ENCODE measurements at places on chromosomes 7 and 10.

GRCh38 chr10:96264938-96265337 lies 6.4 kb downstream of the BLNK start:
- no peak for DNase-seq

DNA sequence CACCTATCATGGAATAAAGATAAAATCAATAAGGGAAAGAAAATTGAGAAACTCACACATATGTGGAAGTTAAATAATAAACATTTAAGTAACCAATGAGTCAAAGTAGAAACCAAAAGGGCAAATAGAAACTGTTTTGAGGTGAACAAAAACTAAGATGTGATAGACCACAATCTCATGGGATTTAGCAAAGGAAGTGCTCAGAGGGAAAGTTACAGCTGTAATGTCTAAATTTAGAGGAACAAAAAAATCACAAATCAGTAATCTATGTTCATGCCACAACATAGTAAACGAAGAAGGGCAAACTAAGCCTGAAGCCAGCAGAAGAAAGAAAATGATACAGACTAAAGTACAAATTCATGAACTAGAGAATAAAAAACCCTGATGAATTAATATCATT lies 16.3 kb downstream of the CYP3A4 start:
- no peak for DNase-seq

- DNase-seq: no peak
Measured at GRCh38 chr7:27875061-27875460, 135.1 kb downstream of the TAX1BP1 start.

DNA sequence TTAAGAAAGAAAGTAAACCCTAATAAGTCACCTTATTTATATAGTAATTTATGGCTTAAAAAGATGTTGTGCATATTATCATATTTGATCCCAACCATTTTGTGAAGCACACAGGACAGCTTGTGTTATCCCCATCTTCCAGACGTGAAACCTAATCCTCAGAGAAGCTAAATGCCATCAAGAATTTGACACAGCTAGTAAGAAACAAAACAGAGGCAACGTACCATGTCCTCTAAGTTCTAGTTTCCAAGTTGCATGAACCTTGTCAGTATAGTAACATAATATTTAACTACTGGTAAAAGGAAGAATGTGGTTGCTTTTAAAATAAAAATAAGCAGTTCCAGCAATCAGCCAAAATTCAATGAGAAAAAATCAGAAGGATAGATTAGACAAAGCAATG lies 41.5 kb downstream of the PTN start:
- no peak for DNase-seq

DNA sequence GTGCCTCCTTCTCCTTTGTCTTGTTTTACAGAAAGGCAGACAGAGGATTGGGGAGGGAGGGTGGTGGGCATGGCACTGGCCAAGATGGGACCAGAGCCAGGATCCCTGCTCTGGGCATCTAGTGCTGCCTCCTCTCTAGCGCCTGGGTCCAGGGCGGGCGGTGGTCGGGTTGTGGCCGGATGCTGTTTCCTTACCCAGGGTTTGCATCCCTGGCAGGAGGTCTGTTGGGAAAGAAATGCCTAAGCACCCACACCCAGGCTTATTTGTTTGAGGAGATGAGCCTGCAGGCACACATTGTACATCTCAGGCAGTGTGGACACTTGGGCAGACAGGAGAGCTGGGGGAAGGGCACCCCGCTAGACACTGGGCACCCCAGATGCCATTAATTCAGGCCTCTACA lies 102.3 kb upstream of the PCBD1 start:
- no peak for DNase-seq

DNA sequence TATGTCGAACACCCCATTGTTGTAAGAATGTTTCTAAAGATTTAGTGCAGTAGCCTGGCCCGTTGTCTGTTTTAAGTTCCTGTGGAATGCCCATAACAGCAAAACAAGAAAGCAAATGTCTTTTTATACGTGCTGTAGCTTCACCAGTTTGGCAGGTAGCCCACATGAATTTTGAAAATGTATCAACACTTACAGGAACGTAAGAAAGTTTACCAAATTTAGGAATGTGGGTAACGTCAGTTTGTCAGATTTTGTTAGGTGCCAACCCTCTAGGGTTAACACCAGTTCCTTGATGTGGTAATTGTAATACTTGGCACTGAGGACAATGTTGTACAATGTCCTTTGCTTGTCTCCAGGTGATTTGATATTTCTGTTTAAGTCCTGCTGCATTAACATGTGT lies 3.2 kb upstream of the GIMAP4 start:
- no peak for DNase-seq
